AG09319 (cell line): ENCODE measurements at places on chromosomes 5 and 9.

GRCh38 chr5:4989118-4989517 lies 151.0 kb upstream of the ADAMTS16 start:
- no peak for DNase-seq

- DNase-seq = no peak
Measured at GRCh38 chr9:121559183-121559582, 59.5 kb upstream of the GGTA1 start.

DNA sequence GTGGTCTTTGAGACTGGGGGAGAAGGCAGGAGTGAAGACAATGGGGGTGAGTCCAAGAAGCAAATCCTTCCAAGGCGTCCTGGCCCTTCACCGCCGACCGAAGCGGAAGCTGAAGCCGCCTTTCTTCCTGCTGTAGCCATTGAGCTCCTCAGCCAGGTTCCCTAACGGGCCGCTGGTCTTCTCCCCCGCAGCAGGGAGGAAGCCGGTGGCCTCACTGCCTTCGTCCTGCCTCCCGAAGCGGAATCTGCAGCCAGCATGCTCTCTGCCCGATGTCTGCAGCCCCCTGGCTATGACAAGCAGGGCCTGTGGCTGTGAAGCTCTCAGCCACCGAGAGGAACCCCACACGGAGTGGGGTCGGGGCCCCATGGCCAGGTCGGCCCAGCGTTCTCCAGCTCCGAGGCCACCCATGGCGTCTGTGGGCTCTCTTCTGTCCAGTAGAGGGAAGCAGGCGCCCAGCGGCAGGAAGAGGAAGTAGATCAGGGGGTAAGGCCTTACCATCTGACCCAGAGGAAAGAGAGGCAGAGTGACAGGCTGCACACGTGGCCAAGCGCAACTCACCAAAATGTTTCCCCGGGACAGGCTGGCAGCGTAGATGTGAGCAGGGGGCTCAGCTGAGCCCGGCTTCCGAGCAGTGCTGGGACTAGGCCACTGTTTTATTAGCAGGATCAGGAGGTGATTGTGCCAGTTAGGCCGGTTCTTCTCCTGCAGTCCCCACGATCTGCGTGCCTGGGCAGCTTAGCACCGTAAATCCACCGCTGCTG lies 3.1 kb downstream of the QRFP start:
- no peak for DNase-seq

DNA sequence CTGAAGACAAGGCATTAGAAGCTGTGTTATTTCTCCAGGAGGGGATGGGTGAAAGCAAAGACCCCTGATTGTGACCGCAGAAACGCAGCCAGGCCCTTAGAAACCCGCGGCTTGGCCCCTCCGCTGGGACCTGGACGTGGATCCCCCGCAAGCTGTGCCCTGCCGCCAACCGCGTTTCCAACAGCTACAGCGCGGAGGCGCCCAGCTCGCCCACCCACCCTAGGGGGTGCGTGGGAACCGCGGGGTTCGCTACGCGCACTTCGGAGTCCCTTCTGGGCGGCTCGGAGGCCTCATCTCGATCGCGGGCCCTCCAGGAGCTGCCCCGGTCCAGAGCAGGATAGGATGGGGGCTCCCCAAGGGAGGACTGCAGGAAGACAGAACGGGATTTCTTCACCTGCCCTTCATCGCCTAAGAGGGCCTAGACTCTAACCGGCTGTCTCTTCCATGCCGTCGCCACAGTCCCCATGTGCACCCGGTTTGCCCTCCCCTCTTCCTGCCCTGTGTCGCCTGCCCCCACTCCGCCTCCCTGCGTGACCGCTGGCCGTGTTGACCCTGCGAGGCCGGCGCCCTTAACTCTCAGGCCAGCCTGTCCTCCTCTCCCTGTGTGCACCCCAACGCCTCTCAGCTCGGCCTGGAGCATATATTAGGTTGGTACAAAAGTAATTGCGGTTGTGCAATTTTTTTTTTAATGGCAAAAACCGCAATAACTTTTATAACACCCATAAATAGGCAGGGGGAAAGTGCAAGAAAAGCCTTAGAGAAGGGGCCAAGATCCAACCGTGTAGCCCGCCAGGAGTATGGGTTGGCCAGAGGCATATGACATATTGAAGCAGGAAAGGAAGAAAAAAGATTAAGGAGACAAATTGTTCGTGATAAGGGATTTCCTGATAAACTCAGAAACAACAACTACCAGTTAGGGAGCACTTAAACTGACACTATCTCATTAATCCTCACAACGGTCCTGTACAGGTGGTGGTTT lies 68.1 kb upstream of the FREM1 start:
- DNase-seq = no peak

- DNase-seq = no peak
Measured at GRCh38 chr5:4245511-4245910, 649.9 kb downstream of the IRX1 start.

- no peak for DNase-seq
Measured at GRCh38 chr5:140567136-140567818, 2.6 kb downstream of the SLC35A4 start.

DNA sequence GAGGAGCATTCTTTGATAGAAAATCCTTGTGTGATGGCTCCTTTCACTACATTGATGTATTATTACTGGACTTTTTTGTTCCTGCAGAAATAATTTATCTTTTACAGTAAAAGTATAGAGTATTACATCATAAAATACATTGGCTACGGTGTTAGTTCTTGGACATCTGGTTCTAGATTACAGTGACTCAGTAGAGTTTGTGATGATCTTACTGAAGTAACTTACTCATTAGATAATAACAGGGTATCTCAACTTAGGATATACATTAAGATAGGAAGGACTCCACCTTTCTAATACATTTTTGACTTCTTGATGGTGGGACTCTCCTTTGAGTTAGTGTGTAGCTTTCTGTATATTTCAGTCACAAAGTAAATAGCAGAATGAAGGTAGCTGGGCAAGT lies 59.1 kb downstream of the ZNF462 start:
- no peak for DNase-seq

GRCh38 chr5:43573058-43573457 lies 16.2 kb upstream of the PAIP1 start:
- peak; percentile 53 for DNase-seq

DNA sequence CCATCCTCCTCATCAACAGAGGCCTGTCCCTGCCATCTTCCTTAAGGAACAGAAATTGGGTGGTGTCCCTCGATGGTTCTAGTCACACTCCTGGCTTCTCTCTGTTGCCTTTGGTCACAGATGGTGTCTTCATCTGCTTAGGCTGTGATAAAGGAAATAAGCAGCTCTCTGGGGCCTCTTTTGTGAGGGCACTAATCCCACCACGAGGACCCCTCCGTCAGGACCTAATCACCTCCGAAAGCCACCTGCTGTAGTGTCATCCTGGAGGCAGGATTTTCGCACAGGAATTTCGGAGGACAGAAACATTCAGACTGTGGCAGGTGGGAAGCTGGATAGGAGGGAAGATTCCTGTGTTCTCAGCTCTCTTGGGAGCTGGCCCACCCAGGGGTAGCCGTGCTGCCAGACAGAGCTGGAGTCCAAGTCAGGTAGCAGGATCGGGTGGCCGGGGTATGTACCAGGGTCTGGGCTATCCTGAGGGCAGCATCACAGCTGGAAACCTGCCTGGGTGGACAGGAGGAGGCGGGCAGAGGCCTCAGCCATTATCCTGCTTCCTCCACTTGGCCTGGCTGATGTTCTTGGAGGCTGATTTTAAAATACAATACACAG lies 59.5 kb downstream of the ANKRD33B start:
- no peak for DNase-seq
